ENCODE measurements at places on chromosomes 1 and 21.

- no peak for DNase-seq
Observed at GRCh38 chr1:10957133-10957532, 55.3 kb upstream of the TARDBP start.

DNA sequence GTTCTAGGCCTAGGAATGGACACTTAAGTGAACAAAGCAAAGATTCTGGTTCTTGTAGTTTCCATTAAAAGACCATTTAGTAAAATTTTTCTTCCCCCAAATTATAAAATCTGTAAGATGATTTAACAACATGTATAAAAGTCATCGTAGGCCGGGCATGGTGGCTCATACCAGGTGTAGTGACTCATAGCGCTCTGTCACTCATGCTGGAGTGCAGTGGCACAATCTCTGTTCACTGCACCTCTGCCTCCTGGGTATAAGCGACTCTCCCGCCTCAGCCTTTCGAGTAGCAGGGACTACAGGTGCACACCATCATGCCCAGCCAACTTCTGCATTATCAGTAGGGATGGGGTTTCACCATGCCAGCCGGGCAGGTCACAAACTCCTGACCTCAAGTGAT lies 9.1 kb downstream of the ASPM start:
- DNase-seq, result no peak

DNA sequence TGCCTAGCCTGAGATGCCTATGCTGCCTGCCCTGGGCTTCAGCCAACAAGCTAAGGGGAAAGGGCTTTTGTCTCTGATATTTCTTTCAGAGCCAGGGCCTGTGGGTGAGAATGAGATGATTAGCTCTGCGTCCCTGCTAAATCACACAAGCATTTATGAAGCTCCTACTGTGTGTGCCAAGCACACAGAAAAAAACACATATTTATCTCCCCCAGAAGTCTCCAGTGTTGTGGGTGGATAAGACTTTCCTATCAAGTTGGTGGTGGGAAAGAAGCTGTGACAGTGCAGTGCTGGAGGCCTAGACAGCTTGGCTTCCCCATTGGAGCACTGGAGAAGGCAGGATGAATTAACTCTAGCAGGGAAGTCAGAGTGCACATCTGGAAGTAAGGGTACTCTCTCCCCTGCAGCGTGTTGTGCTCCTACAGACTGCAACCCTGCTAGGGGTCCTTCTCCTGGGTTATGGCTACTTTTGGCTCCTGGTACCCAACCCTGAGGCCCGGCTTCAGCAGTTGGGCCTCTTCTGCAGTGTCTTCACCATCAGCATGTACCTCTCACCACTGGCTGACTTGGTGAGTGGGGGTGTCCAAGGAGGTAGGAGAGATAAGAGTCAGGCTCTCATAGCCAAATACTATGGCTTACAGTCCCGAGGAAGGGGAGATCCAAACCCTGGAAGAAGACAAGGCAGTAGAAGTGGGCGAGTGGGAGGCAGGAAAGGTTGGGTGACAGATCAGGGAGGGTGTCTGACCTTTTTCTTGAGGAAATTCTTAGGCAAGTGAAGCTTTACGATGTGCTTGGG lies 1.7 kb downstream of the SLC50A1 start:
- DNase-seq, result no peak

DNA sequence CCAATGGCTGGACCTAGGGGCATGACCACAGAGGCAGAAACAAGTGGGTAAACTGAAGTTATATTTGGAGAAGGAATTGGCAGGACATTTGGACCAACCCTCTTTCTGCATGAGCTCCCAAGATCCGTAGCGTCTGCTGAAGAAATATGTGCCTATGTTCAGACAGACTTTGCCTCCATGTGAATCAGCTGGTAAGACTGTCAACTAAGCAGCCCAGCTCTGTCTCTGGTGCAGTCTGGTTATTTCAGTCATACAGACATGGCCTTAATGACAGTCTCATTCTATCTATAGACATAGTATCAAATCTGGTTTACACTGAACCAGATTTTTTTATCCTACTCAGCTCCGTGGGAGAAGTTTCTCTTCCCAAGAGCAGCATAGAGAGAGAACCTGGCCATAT lies 63.1 kb upstream of the PBX1 start:
- no peak for DNase-seq

DNA sequence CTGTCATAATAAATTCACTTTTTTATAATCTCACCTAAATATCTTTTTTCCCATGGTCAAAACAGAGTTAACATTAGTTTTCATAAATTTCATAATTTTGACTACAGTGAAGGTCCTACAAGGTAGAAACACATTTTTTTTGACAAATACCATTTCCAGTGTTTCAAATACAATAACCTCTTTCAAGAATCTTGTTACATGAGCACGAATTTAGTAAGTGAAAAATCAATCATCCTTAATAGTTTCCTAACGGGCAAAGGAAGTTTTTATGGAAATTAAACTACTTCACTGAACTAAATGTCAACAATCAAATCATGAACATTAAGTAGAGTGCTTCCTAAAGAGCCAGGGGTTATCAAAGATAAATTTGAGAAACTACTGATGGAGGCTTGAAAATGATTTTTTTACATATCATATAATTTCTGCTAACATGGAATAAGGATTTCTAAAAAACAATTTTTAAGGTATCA lies 35.4 kb downstream of the ABL2 start:
- DNase-seq, result no peak

- DNase-seq, result no peak
Observed at GRCh38 chr1:211196880-211197279, 62.3 kb upstream of the RCOR3 start.

DNA sequence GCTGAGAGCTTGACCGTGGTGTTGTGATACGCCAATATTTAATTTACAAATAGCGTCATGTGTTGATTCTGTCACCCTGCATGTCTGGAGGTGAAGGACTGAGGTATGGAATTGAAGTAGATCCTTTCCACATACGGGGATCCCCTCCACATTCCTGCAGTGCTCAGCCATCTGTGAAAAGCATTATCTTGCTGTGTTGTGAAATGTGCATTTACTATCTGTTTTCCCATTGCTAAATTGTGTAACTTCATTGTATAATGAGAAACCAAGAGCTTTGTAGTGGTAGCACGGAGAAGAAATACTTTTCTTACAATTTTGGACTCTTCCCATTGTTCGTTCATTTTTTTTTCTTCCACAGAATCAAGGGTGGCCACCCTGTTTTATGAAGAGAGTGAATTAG lies 577.3 kb upstream of the ZP4 start:
- DNase-seq, result no peak

DNA sequence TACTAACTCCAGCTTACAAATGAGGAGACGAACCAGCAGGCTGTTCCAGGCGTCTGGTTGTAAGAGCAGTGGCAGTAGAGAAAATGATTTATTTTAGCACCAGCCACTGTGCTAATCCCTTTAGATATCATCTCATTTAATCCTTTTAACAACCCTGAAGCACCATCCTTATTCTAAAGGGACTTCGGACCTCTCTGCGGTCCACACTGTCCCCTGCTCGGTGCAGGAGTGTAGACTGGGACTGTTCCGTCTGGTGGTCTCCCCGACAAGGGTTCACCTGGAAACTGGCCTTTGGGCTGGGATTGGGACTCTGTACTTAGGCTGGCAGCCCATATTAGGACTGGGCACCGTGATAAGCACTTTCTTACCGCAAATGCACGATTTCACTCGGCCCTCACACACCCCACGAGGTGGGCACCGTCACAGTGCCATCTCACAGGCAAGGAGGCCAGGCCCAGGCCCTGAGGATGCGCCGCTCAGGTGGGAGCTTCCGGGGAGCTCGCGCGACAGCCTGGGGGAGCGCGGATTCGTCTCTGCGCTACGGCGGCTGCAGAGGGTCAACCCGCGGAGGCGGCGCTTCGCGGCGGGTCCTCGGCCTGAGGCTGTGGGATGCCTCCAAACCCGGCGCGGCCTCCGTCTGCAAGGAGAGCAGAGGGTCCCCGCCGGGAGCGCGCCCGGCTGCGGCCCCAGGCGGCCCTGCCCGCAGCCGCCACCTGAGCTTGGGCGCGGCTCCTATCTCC lies 45.2 kb downstream of the ATP1A1 start:
- DNase-seq, result peak; percentile 24

GRCh38 chr1:25871086-25871703 lies 4.3 kb downstream of the PAQR7 start:
- no peak for DNase-seq
